Pulmonary artery endothelial cell (primary cell): ENCODE measurements at places on chromosomes 5 and 9. TPM values are rescaled to one million over a fixed set of nuclear protein-coding genes. Genes with fewer than 3 reads are reported as not detected.

The SH3RF2 gene
- total RNA-seq, result 1.3 and 2.5 TPM in 2 replicates

The NIM1K gene
- total RNA-seq, result 0.07 TPM in 1 of 2 replicates, not detected in the other

The PFN3 gene
- not detected in 2 replicates for total RNA-seq

The NR2F1-AS1 gene
- total RNA-seq, result 15.0 and 17.1 TPM in 2 replicates

The BTNL8 gene
- total RNA-seq, result not detected in 2 replicates

The CERT1 gene
- total RNA-seq, result 14.0 and 24.7 TPM in 2 replicates

The RMRP gene
- 22,365 and 32,732 TPM in 2 replicates for total RNA-seq

The GPR151 gene
- 0.04 TPM in 1 of 2 replicates, not detected in the other for total RNA-seq

GRCh38 chr9:100668024-100668423, 90.1 kb downstream of the CAVIN4 start:
- no peak for DNase-seq

- DNase-seq, result no peak
Measured at GRCh38 chr5:127732963-127733362, 29.8 kb downstream of the CCDC192 start.

GRCh38 chr9:81389569-81389993, 299.8 kb downstream of the TLE1 start:
- DNase-seq, result peak; percentile 98

GRCh38 chr5:143322176-143322575, 81.3 kb downstream of the NR3C1 start:
- DNase-seq, result no peak

GRCh38 chr5:96838201-96839070, 30.7 kb upstream of the ERAP1 start:
- DNase-seq, result no peak

GRCh38 chr9:27194401-27195091, 85.5 kb downstream of the TEK start:
- DNase-seq, result peak; percentile 29

- DNase-seq, result no peak
Measured at GRCh38 chr9:116861321-116861720, 174.2 kb downstream of the TRIM32 start.

- DNase-seq, result no peak
Measured at GRCh38 chr9:121323449-121324151, 46.5 kb downstream of the STOM start.

GRCh38 chr5:68067976-68068603, 147.5 kb upstream of the PIK3R1 start:
- DNase-seq, result no peak

- DNase-seq, result no peak
Measured at GRCh38 chr5:160047423-160047822, 38.5 kb downstream of the TTC1 start.
